ENCODE measurements at places on chromosomes 7 and 10.

- no peak for DNase-seq
These were observed 5.1 kb upstream of the PLEKHS1 start for GRCh38 chr10:113746217-113746957.

DNA sequence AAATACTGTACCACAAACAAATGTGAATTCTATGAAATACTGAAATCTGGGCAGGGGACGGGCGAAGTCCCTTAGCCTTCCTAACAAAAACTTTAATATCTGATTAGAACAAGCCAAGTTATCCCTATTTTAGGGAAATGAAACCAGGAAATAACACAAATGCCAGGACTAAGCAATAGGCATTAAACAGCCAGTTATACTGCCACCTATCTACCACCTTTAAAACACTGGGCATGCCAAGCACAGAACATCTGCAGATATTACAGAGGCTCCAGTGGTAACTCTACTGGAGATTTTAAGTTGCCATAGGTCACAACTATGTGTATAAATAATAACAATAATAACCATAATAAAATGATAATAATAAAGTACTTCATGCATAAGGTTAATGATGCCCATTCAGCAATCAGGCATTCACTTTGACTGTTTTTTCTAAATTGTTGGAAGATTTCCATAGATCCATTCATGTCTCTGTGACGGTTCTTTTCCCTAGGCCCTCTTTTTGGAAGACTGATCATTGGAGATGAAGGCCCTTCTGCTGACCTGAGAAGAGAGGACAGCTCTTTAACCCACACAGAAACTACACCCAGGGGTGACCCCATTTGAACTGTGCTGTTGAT lies 195.7 kb downstream of the CACNA2D1 start:
- DNase-seq, result no peak

DNA sequence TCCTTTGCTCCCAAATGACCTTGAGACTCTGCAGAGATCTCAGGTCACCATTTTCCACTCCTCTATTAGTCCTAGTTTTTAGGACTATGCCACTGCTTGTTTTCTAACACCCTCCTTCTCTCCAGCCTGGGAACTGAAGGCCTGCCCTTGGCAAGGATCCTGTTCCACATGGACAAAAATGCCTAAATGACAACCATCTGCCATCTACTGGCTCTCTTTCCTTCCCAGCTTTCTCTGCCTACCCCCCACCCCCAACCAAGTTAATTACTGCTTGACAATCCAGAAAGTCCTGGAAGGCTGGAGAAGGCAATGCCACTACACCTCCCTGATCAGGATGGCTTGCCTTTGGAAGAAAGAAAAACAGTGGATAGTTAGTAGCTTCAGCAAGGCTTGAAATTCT lies 44.8 kb upstream of the SP8 start:
- DNase-seq, result no peak

DNA sequence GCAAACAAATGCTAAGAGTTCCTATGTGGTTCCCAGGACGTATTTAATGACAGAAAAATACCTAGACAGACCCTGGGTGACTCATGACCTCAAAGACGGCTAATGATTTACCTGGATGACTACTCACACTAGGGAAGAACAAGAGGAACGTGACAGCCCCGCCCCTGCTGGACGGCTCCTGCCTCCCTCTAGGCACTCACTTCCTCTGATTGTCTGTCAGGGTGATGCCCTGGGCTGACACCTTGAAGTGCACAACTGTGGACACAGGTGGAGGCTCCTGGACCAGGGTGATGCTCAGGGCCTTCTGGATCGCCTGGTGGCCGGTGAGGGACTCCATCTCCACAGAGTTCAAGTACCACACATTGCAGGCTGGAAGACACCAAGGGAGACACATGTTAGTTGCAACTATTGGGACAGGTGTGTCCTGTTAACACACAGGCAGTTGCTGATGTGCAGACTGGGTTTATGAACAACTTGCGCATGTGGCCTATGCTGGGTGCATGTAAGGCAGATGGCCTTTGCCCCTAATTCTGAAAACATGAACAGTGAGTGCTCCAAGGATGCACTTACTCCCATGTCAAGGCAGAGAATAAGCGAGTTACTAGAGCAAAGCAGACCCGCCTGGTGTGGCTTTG lies 298.3 kb downstream of the TNS3 start:
- no peak for DNase-seq

- no peak for DNase-seq
These were observed 158.3 kb downstream of the EGFR start for GRCh38 chr7:55177068-55177530.
